MG63 (cell line): ENCODE measurements at places on chromosomes 13 and 19.
A peak's percentile ranks its signal among the peaks of the same experiment; 100 is the strongest.

GRCh38 chr13:40061466-40062450 lies 406.3 kb downstream of the COG6 start:
- no peak for DNase-seq

- no peak for DNase-seq
These were observed 16.9 kb downstream of the KCTD15 start for GRCh38 chr19:33813391-33814101.

GRCh38 chr19:2627319-2627829 lies 75.1 kb downstream of the GNG7 start:
- peak; percentile 92 for DNase-seq

- DNase-seq, result no peak
These were observed 8.1 kb upstream of the TNFSF14 start for GRCh38 chr19:6677883-6678689.

DNA sequence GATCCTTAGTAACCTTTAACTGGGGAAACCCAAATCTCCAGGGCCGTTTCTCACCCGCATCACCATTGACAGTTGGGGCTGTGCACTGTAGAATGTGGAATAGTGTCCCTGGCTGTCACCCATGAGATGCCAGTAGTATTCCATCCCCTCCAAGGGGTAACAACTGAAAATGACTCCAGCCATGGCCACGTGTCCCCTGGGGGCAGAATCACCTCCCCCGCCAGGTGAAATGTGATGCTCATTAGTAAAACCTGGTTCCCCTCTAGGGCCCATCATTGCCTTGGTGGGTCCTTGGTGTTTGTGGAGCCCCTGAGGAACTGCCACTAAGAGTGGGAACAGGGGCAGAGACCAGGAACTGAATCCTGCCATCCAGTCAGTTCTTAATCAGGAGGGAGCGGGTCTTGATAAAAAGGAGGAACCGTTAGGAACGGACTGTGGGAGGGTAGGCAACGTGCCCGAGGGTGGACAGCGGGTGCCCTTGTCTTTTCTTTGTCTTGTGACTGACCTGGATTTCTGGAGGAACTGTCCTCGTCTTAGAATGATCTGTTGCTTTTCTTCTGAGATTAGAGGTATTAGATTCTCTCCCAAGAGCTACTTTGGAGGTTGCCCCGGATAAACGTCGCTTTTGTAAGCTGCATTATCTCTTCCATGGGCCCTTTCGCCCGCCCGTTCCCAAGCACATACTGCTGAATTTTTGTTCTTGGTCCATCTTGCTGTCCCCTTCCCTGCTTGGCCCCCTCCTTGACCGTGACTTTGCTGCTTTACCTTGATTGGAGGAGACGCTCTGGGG lies 3.5 kb downstream of the MYO9B start:
- DNase-seq, result no peak

DNA sequence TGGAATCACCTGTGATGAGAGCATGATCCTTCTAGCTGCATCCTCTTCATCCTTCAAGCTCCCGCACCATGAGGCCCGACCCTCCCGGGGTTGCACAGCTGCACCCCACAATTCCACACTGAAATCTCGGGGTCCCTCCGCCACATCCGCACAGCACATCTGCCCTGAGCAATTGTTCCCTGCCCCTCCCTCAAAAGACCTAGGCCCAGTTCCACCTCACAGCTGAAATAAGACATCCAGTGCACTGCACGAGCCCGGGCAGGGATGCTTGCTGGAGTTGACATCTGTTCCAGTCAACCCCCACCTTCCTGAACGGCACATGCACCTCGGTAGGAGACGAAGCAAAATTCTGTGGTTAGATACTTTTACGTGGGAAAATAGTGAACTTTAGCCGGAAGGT lies 14.7 kb upstream of the SOX1 start:
- no peak for DNase-seq

- no peak for DNase-seq
These were observed 5.3 kb downstream of the ATP7B start for GRCh38 chr13:52005841-52006522.

DNA sequence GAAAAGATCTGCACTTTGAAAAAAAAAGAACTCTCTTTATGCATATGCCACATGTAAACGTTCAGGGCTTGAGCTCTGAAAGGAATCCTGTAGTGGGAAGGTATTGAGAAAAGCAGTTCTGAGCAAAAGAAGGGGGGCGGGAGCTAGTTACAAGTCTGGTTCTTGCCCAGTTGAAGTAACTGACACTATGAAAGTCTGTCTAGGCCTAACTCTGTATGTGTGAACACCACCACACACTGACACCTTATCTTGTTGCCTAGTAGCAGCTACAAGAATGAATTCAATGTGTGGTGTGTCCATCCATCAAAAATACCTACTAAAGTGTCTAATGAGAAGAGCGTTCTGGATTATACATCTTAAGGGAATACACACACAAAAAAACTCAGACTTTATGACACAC lies 820.6 kb downstream of the DIAPH3 start:
- no peak for DNase-seq

DNA sequence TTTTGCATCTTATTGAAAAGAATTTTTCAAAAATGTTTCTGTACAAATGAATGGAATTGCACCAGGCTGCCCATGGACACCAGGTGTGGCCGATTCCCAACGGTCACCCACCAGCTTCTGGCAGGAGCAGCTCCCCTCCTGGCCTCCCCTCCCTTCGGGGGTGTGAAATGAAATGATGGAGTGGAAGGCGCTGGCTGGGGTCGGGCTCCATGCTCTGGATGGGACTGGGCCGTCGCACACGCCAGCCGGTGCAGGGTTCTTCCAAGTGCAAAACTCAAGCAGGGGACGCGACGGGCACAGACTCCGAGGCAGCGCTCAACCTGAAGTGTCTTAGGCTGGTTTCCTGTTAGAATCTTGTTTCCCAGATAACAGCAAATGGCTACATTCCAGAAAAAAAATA lies 21.9 kb downstream of the C19orf44 start:
- DNase-seq, result no peak

DNA sequence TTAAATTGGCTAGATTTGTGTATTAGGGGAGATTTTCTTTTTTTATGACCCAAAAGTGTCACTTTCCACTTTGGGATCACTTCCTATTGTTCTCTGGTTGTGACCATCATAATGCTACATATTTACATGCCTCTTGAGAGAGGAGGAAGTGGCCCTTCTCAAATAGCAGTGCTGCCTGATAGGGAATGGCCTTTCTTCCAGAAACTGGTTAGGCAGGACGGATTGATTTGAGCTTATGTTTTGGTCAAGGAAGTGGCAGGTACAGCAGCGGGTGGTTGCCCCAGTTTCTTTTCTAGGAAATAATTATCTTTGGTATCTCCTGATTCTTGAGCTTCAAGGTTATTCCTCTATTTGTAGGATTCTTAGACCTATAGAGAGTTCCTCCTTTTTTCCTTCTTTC lies 21.9 kb upstream of the WTIP start:
- DNase-seq, result no peak

DNA sequence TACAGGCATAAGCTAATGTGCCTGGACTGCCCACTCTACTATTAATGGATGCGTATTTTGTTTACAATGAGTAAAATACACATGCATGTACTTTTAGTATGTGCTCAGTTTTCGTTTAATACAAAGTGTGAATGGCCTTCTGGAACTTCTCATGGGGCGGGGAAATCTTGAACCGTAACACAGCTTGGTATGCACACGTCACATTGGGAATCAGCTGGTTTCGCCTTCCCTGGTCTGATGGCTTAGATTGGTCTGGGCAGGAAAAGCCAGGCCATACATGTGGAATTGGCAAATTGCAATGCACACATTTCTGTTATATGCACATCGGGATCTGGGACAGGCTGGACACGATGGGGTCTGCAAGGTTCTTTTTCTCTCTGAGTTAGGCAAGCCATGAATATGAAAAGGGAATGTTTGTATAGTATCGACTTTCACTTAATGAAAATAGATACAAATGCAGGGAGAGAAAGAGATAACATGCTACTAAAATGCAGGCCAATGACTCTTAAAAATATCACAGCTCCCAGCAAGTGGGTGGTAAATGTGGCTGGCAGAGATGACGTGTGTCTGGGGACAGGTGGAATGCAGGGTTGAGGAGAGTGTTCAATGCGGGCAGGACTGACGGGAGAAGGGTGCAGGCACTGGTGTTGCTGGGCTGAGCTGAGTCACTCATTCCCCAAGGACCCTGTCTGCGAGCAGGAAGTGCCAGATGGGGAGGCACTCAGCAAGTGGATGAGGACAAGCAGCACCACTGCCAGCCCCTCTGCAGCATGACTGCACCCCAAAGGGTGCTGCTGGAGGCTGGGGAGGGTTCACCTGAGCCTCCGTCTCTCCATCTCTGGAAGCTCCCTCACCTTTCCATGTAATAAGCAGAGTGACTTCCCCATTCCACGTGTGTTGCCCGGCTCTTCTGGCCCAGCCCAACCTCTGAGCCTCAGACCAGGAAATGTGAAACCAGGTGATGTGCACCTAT lies 204.0 kb upstream of the GPR12 start:
- no peak for DNase-seq

DNA sequence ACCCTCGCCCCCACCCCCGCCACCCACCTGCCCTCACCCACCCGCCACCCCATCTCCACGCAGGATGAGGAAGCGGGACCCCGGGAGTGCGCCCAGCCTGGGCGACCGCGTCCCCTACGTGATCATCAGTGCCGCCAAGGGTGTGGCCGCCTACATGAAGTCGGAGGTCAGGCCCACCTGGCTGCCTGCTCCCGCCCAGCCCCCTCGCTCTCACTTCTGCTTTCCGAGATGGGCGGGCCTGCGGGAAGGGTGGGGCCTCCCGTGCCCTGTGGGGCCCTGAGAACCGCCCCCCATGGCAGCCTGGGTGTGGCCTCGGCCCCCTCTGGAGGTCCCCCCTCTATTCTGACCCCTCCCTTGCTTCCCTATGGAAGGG lies 3.1 kb upstream of the SPIB start:
- no peak for DNase-seq

- DNase-seq, result peak; percentile 13
These were observed 102.9 kb downstream of the TEX26 start for GRCh38 chr13:31035185-31035965.

GRCh38 chr13:71866335-71867130 lies 471 bp downstream of the DACH1 start:
- DNase-seq, result no peak

GRCh38 chr19:2063824-2064223 lies 12.8 kb upstream of the MKNK2 start:
- DNase-seq, result no peak

DNA sequence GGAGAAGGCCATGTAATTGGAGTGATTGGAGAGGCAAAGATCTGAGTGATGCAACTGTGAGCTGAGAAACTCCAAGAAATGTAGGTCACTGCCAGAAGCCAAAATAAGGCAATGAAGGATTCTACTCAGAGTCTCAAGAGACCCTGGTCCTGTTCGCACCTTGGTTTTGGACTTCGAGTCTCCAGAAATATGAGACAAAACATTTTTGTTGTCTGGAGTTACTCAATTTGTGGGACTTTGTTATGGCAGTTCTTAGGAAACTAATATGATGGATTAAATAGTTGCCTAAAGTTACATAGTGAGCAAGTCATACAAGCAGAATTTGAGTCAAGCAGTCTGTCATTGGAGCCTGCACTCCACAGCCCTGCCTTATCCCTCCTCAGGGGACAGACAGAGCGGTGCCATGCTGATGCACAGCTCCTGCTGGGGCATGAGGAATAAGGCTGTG lies 104.2 kb downstream of the ITGBL1 start:
- DNase-seq, result peak; percentile 45

DNA sequence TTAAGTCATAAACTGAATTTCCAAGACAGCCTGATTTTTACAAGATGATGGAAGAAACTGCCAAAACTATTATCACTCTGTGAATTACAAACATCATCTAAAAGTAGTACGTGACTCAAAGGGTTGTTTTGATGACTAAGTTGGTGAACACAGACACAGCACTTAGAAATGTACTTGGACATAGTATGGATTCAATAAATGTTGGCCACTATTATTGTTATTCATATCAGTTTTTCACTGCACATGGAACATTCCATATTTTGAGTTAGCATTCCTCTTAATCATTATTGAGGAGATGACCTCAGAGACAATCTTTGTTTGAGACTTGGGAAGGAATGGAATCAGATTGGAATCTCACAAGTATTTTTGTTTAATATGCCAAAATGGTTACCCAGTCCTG lies 172.9 kb downstream of the OXGR1 start:
- DNase-seq, result no peak

DNA sequence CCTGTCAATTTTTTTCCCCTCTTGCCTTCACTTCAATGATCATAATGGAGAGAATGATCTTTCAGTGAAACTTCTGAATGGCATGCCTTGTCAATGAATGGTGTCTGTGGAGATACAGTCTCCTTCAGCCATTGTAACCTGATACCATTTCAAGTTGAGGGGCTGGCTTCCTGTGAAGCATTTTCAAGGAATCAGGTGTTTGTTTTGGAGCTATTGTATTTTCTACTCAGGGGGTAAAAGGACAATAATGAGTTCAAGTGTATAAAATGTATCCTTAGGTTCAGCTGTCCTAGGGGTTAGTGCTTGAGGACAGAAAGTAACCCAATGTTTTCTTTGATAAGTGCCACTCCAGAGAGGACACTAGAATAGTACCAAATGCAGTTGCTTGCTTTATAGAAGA lies 23.8 kb upstream of the CBY2 start:
- no peak for DNase-seq

- DNase-seq, result no peak
These were observed 1.2 kb downstream of the LYPD3 start for GRCh38 chr19:43464134-43464775.

DNA sequence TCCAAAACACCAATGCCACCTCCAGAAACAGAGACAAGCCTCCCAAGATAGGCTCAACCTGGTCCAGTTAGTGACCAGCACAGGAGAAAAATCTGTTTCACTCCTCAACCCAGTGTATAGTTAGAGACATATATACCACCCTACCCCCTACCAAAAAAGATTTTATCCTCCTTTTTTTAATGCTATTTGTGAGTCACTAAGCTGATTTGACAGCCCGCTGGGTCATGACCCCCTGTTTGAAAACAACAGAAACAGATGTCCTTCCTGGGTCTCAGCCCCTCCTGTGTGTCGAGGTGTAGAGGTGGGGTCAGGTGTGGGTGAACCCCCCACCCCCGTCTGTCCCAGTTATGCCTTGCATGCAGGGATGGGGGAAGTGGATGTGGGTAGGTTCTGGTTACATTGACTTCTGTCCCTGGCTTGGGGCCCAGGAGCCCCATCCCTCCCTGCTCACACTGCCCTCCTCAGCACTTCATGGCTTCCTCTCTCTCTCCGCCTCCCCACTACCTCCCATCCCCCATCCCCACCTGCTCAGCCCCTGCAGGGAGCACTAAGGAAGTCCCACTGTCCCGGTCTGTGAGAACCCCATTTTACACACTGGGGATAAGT lies 14.0 kb upstream of the TOMM40 start:
- DNase-seq, result no peak

GRCh38 chr13:39317291-39317690 lies 279.0 kb downstream of the NHLRC3 start:
- DNase-seq, result peak; percentile 81

GRCh38 chr13:23996456-23996855 lies 99.2 kb upstream of the C1QTNF9B start:
- no peak for DNase-seq

- no peak for DNase-seq
These were observed at the start of gene CEACAM1 for GRCh38 chr19:42528354-42529247. Gene CEACAM1 (minus strand): TSS chr19:42528481. CDS start chr19:42528374, 107 bp downstream.
